ENCODE measurements at places on chromosomes 12 and 14.

GRCh38 chr14:43408472-43408871 lies 1098.6 kb downstream of the FSCB start:
- no peaks in the 10 kb centered on the region for H3K36me3 ChIP-seq
- no peaks in the 10 kb centered on the region for H3K4me1 ChIP-seq
- no peaks in the 10 kb centered on the region for H3K27me3 ChIP-seq
- no peak overlapping the region for H3K27ac ChIP-seq
- no peak for DNase-seq

- peaks cover 10% of the 10 kb centered on the region for H3K4me1 ChIP-seq
- no peak overlapping the region for H3K27ac ChIP-seq
- no peak overlapping the region for H3K4me3 ChIP-seq
- DNase-seq, result no peak
Observed at GRCh38 chr12:51817027-51817953, 31.2 kb downstream of the FIGNL2 start.

- H3K4me3 ChIP-seq, result no peak overlapping the region
- no peaks in the 10 kb centered on the region for H3K27me3 ChIP-seq
- DNase-seq, result no peak
- no peak overlapping the region for H3K27ac ChIP-seq
- no peaks in the 10 kb centered on the region for H3K4me1 ChIP-seq
- no peaks in the 10 kb centered on the region for H3K36me3 ChIP-seq
Observed at GRCh38 chr14:30238936-30239335, 311.3 kb upstream of the PRKD1 start.

GRCh38 chr12:55972456-55972855 lies 1.4 kb upstream of the RAB5B start:
- no peak for DNase-seq
- peak overlapping the region; percentile 92 for H3K27ac ChIP-seq
- H3K4me1 ChIP-seq, result peaks cover 49% of the 10 kb centered on the region
- H3K4me3 ChIP-seq, result peak overlapping the region; percentile 58
- no peaks in the 10 kb centered on the region for H3K27me3 ChIP-seq

DNA sequence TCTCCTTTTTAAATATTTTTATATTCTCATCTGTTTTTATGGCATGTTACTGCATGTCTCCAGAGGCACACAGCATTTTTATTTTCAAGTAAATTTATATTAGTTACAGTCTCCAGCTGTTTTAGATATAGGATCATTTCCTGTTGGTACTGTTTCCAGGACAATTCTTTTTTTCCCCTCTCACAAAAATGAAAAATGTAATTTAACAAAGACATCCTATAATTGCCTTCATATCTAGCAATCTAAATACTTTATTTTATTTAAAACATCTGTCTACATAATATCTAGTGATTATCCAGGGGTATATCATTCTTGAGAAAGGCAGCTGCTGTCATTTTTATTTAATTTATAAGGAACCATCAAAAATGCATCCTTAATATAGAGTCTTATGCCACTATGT lies 272.4 kb upstream of the NPAS3 start:
- no peaks in the 10 kb centered on the region for H3K27me3 ChIP-seq
- H3K36me3 ChIP-seq, result no peaks in the 10 kb centered on the region
- H3K4me1 ChIP-seq, result no peaks in the 10 kb centered on the region
- no peak for DNase-seq
- no peak overlapping the region for H3K4me3 ChIP-seq

- no peak for DNase-seq
- no peaks in the 10 kb centered on the region for H3K36me3 ChIP-seq
- no peak overlapping the region for H3K4me3 ChIP-seq
- peaks cover 34% of the 10 kb centered on the region for H3K4me1 ChIP-seq
- H3K27me3 ChIP-seq, result no peaks in the 10 kb centered on the region
Observed at GRCh38 chr14:95503365-95504134, 12.9 kb downstream of the SYNE3 start.

GRCh38 chr14:29709490-29709889 lies 218.2 kb downstream of the PRKD1 start:
- H3K4me3 ChIP-seq, result no peak overlapping the region
- DNase-seq, result no peak
- no peak overlapping the region for H3K27ac ChIP-seq
- H3K36me3 ChIP-seq, result no peaks in the 10 kb centered on the region
- no peaks in the 10 kb centered on the region for H3K27me3 ChIP-seq

DNA sequence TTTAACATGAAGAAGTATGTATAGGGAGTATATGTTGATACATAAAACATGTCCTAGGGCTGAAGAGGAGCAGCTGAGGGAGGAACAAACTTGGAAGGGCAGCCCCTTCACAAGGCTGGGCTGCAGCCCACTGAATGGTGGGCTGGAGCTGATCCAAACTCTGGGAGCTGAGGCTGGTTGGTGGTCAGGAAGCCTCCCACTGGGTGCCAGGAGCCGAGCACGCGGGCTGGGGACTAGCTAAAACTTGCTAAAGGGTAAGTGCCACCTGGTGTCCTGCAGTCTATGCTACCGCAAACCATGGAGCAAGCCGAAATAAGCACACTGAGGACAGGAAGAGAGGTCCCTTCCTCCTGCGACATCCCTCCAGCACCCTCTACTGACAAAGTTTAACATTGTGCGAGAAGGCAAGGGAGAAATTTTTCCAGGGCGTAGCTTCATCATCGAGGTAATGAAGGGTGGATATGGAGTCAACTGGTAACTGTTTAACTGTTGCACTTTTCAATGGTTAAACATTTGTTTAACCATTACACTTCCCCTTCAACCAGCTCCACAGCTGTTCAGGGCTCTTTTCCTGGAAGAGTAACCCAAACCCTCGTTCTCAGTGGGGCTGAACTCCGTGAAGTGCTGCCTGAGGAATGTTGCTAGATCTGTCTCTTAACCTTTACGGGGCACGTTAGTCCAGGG lies 42.2 kb downstream of the EGLN3 start:
- no peak overlapping the region for H3K4me3 ChIP-seq
- no peaks in the 10 kb centered on the region for H3K27me3 ChIP-seq
- no peak for DNase-seq
- H3K4me1 ChIP-seq, result no peaks in the 10 kb centered on the region
- no peak overlapping the region for H3K27ac ChIP-seq

DNA sequence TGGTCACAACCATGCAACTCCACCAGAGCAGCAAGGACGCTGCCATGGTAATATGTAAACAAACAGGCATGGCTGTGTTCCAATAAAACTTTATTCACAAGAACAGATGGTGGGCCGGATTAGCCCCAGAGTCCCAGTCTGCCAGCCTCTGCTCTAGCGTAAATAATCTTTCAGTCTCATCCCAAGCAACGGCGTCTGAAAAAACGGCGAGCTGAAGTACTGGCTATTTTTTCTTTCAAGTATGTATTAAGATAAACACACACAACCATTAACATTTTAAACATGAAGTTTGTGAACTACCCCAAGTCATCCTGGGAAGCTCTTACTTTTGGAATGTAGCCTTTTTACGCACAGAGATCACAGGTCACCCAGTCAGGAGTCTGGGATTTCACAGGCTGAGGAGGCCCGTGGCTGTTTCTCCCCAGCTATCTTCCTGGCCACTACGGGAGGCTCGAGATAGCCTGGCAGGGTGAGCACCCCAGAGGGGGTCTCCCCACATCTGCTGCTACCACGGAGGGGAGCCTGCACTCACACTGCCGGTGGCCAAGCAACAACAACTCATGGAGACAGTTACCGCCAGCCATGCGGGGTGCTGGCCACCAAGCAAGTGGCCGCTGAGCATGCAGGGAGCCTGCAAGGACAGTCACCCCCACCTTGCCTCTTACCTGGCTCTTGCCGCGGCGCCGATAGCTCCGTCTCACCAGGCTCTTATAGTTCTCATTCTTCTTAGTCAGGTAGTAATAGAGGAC lies 124.6 kb downstream of the RFLNA start:
- H3K27ac ChIP-seq, result peak overlapping the region; percentile 18
- peaks cover 26% of the 10 kb centered on the region for H3K4me1 ChIP-seq
- no peak overlapping the region for H3K4me3 ChIP-seq
- H3K36me3 ChIP-seq, result peaks cover 24% of the 10 kb centered on the region
- DNase-seq, result no peak

Measured in upper lobe of left lung (tissue), 6 donors.